ENCODE measurements at places on chromosomes 5 and 9.
A peak's percentile ranks its signal among the peaks of the same experiment; 100 is the strongest.

DNA sequence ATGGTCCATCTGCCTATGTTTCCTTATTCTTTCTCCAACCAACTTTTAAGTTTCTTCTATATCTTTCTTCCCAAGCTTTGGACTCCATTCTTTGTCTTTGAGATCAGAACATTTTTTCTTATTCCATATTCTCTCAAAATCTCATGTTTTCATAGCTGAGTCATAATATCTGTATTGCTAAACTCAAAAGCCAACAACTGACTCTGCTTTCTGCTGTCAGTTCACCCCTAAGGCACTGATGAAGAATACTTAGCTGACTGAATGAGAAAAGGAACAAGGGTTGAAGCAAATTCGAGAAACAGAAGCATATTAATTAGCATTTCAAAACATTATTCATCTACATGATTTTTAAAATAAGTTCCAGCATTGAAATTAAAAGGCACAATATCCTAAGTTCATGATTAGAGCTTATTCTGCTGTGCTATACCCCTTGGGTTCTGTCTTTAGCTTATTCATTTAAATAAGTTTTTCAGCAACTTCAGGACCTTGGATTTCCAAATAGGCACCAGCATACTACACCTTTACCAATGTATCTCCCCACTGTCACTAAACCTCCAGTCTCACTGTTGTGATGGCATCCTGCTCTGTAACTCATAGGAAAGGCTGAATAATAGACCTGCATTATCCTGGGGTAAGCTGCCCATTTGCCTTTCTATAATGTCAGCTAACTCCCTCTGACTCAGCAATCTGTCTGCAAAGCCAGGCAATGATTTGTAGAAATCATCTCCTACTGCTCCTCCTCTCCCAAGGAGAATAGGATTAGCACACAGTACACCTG lies 49.9 kb upstream of the C5orf46 start:
- DNase-seq, result no peak

DNA sequence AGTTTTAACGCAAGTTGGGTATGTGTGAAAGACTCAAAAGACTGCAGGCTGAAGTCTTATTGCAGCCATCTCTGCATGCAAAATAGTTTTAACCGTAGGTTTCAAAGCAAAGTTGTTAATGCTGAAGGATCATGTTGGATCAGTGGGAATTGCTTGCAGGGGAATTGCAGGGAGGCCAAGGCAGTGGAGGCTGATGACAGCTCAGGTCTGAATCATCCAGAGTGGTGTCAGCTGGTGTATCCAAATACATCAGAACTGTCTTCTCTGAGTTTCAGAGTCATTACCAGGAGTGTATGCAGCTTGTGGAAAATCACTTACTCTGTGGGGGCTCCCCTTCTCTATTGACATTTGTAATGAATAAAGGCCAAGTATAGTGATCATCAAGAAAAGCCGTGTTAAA lies 435.7 kb downstream of the SH3GL2 start:
- no peak for DNase-seq

DNA sequence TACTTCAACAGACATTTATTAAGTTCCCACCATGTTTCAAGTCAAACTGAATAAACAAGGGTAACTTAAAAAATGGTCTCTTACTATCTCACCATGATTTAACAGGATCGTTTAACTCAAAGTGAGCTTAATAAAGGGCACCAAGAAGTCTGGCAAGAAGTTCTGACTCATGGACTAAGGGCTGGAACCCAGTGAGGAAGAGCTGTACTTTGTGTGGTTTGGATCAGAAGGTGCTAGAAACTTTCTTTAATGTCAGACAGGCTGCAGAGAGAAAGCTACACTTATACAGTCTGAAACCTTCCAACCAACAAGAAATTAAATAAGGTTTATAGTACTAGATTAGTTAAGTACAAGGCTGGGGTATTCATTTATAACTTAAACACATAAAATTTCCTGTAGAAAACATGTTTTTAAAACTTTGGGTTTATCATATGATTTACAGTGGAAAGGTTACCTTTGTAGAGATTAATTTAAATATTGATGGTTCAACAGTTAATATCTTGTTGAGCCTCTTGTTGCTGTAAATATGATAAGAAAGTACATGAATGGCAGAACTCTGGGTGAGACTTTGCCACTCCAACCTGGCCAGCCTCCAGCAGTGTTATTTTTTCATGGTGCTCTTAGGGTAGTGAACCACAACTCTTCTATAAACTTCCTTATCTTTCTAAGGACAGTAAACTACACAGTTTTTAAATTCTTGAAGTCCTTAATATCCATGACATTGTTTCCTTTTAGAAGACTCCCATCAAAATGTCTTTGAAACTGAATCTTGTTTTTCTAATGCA lies 162.8 kb downstream of the MAN2A1 start:
- DNase-seq, result no peak

DNA sequence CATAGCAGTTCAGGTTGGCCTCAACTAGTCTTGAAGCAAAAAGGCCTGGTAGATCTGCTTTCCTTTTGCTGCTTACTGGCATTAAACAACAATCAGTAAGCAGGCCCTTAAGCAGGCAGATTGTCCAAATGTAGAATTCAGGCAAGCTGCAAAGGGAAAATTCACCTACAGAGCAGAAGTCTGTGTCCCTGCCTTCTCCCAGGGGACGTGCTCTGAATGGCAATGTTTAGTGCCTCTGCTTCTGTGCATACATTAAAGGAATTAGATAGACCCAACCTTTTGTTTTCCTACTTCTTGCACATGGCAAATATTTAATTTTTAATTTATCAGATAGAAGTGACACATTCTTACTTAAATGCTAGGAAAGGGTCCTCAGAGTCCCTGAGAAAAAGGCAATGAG lies 328.8 kb upstream of the PIK3R1 start:
- DNase-seq, result no peak

GRCh38 chr5:5767286-5767928 lies 344.9 kb downstream of the ICE1 start:
- DNase-seq, result no peak

- DNase-seq, result no peak
Observed at GRCh38 chr5:38540314-38540713, 16.1 kb downstream of the LIFR start.

- DNase-seq, result no peak
Observed at GRCh38 chr9:129865668-129866320, 30.5 kb downstream of the USP20 start.

DNA sequence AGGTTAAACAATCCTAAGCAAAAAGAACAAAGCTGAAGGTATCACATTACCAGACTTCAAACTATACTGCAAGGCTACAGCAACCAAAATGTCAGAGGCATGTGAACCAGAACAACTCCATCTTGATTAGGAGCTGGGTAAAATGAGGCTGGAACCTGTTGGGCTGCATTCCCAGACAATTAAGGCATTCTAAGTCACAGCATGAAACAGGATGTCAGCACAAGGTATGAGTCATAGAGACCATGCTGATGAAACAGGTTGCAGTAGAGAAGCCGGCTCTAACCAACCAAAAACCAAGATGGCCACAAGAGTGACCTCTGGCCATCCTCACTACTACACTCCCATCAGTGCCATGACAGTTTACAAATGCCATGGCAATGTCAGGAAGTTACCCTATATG lies 252.0 kb downstream of the RASEF start:
- no peak for DNase-seq

- DNase-seq, result peak; percentile 88
Observed at GRCh38 chr9:95003689-95004410, 277.4 kb downstream of the AOPEP start.

DNA sequence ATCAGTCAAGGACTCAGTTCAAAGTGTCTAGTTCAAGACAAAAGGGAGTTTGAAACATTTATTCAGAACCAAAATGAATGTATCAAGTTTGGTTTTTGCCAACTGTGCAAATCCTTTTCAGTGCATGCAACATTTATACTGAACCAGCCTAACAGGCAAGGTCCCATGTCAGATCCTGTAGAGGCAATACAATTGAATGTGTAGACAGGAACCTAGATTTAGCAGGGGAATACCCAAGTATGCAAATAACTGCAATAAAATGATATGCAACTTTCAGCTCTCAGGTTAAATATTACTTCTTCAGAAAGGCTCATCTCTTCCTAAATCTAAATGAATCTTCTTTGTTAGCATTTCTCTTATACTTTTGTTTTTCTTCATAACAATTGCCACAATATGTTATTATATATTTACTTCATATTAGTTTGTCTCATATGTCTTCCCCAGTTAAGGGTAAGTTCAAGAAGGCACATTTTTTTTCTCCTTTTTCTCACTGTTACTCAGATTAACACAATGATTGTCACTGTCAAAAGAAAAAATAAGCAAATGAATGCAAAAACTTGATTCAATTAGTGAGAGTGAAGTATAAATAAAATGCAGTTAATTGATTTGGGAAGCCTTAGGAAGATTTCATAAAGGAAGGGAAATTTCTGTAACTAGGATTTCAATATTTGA lies 163.9 kb upstream of the RASA1 start:
- no peak for DNase-seq

- no peak for DNase-seq
Observed at GRCh38 chr9:109411798-109412352, 86.2 kb downstream of the PTPN3 start.

- no peak for DNase-seq
Observed at GRCh38 chr5:69105996-69106906, 12.4 kb downstream of the SLC30A5 start.

GRCh38 chr9:16029046-16029615 lies 476.3 kb downstream of the CCDC171 start:
- no peak for DNase-seq

GRCh38 chr9:13719981-13720676 lies 440.6 kb upstream of the MPDZ start:
- no peak for DNase-seq

DNA sequence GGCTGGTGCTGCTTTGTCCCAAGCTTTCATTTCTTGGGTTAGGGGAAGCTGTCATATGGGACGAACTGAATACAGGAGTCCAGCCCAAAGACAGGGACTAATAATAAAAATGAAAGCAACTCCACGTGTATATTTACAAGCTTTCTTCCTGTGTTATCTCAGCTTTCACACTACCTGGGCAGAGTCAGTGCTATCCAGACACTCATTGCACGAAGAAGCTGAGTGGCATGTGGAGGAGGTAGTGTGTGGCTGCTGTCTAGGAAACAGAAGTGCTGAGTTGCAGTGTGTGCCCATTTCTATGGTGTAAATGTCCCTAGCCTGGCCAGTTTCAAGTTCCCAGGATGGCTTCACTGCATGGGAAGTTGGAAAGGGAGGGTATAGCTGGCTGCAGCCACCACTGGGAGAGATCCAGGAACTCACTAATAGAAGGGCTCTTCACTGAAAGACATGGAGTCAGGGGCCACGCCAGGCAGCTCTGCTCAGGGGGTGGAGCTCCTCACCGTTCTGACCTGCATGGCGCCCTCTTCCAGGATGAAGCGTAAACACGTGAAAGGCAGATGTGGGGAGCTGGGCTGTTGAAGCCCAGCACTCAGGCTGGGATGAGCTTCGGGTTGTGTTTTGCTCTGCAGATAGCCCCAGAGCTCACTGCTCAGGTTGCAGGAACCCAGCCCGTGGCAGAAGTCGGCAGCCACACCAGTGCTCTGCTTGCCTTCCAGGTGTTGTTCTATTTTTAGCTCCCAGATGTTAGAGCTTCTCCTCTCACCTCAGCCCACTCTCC lies 116.9 kb downstream of the IRX2 start:
- DNase-seq, result no peak

- DNase-seq, result no peak
Observed at GRCh38 chr5:146703899-146704298, 174.7 kb downstream of the PPP2R2B start.

DNA sequence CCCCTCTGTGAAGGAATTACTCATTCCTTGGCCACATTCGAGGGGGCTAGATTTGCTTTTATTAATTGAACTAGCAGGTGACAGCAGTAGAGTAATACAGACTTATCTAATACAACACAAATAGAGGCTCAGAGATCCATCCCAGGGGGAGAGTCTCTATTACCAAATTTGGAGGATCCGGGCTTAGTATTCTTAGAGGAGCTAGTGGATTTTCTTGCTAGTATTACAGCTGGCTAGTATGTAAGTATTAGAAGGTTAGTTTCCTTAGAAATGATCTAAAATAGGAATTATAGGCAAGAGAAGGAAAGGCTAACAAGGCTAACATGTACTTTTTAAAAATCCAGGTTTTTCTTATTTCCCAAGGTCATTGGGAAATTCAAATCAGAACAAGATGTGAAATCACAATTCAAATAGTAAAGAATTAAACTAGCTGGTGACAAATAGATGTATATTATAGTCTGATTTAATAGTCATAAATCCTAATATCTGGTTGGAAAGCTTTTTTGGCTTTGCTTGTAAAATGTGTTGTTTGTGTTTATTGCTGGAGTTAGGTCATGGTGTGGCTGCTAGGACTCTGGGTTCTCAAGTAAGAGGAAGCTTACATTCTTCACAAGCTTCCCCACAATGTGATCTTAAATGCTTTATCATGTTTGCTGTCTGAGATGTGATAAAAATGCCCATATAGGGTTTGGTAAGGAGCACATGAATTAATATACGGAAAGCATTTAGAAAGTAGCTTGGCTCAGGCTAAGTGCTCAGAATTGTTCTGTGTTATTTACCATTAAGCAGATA lies 160.4 kb upstream of the MPDZ start:
- DNase-seq, result no peak

- DNase-seq, result no peak
Observed at GRCh38 chr5:6674886-6675285, 38.3 kb upstream of the TENT4A start.

DNA sequence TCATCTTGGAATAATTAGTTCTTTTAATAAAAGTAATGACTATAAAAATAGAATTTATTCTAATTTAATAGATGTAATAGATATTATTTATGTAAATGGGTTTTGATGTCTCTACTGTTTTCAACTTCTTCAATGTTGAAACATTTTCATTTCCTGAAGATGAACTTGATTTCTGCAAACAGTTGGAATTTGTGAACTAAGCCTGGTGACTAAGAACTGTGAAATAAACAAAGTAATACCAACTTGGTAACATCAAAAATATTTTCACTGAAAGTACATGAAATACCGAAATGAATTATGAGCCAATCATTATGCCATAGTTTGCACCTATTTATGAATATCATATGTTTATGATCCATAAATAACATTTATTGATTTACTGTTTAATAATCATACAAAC lies 143.8 kb upstream of the FGF10 start:
- no peak for DNase-seq

GRCh38 chr5:157022024-157022423 lies 36.9 kb downstream of the HAVCR1 start:
- no peak for DNase-seq

GRCh38 chr9:129656795-129657390 lies 8.6 kb upstream of the PRRX2 start:
- DNase-seq, result no peak

GRCh38 chr5:179870403-179870903 lies 11.8 kb upstream of the MRNIP start:
- no peak for DNase-seq

GRCh38 chr9:129211686-129212085 lies 33.6 kb upstream of the IER5L start:
- DNase-seq, result no peak

GRCh38 chr5:63101870-63102269 lies 523.3 kb downstream of the LRRC70 start:
- DNase-seq, result no peak

DNA sequence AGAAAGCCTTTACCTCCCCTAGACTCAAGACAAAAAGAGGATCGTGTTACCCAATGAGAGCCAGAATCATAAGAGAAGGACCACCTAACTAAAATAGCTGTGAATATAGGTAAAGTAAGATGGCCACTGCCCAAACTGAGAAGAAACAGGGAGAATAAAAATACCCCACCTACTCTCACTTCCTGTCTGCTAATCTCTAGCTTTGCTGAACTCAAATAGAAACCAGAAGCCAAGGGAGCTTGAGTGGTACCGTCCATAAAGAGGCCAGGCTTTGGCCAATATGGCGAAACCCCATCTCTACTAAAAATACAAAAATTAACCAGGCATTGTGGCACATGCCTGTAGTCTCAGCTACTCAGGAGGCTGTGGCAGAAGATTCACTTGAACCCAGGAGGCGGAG lies 123.0 kb upstream of the FST start:
- no peak for DNase-seq

GRCh38 chr9:80571953-80572352 lies 1000.2 kb downstream of the TLE4 start:
- DNase-seq, result no peak

All from osteocyte (in vitro differentiated cells).